ENCODE measurements at places on chromosomes 12 and 14.

- DNase-seq = no peak
These were observed 109.0 kb downstream of the LRIG3 start for GRCh38 chr12:58811346-58811745.

GRCh38 chr14:23078692-23079116 is 16.2 kb downstream of the ACIN1 start:
- DNase-seq = no peak

GRCh38 chr12:131072451-131073230 is 118.9 kb downstream of the ADGRD1 start:
- no peak for DNase-seq

GRCh38 chr12:70756791-70757190 is 119.6 kb upstream of the PTPRB start:
- no peak for DNase-seq

GRCh38 chr12:16606201-16606849 is 363 bp upstream of the LMO3 start:
- DNase-seq = peak; percentile 42

DNA sequence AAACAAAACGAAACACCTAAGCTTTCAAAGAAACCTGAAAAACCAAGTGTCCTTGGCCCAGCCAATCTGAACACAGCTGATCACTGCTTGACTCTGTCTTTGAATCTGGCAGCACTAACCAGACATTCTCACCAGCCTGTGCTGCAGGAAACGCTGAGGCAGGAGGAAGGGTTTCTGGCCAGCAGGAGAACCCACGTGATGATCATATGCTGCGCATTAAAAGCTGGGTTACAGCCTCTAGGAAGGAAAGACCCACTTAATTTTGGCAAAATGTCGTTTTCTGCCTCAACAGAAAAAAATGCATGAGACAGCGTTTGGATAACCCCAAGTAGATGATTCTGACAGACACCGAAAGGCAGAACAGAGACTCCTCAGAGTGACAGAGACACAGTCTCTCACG is 9.8 kb downstream of the APPL2 start:
- no peak for DNase-seq

GRCh38 chr14:85873006-85873405 is 343.1 kb downstream of the FLRT2 start:
- no peak for DNase-seq

- no peak for DNase-seq
These were observed 238.4 kb downstream of the MED13L start for GRCh38 chr12:116039081-116039480.

DNA sequence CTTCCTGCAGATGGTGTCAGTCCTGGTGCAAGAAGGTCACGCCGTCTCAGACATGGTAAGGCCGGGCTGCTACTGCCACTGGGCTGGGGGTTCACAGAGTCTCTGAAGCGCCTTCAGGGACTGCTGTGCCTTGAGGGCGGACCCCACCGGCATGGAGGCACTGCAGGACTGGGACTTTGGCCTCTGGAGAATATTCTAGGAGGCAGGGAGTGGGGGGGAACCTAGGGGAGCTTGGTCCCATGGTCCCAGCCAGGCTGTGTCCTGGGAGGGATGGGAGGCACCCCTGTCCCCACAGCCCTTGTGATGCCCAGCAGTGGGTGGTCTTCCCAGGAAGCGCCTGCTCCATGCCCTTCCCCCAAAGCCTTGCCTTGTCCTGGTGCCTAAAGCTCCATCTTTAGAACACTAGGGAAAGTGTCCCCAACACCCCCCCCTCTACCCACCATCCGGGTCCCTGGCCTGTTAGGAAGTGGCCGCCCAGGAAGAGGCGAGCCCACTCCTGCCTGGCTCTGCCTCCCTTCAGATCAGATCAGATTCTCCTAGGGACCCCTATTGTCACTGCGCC is 1.5 kb downstream of the AMN start:
- no peak for DNase-seq

- no peak for DNase-seq
These were observed 15.5 kb downstream of the TPCN1 start for GRCh38 chr12:113236539-113237399.

GRCh38 chr12:103810111-103810510 is 30.9 kb downstream of the NT5DC3 start:
- DNase-seq = no peak

DNA sequence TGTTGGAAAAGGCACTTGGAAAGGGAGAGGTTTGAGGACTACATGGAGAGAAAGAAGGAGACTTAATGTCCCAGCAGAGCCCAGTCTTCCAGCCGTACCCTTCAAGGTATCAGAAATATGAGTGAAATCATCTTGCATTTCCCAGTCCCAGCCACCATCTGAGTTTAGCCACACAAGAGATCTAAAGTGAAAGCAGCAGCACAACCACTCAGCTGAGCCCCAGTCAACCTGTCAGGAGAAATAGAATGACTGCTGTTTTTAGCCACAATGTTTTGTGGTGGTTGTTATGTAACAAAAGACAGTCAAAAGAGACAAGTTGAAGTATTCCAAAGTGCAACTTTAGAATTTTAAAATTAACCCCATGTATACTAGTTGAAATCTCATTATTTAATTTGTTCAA is 28.0 kb downstream of the DERA start:
- no peak for DNase-seq

Data from mesothelial cell of epicardium (in vitro differentiated cells).